ENCODE measurements at places on chromosomes 4 and X.

- DNase-seq = no peak
Observed at GRCh38 chr4:149292425-149293007, 523.1 kb downstream of the IQCM start.

GRCh38 chr4:20883231-20883630, 183.0 kb downstream of the PACRGL start:
- no peak for DNase-seq

DNA sequence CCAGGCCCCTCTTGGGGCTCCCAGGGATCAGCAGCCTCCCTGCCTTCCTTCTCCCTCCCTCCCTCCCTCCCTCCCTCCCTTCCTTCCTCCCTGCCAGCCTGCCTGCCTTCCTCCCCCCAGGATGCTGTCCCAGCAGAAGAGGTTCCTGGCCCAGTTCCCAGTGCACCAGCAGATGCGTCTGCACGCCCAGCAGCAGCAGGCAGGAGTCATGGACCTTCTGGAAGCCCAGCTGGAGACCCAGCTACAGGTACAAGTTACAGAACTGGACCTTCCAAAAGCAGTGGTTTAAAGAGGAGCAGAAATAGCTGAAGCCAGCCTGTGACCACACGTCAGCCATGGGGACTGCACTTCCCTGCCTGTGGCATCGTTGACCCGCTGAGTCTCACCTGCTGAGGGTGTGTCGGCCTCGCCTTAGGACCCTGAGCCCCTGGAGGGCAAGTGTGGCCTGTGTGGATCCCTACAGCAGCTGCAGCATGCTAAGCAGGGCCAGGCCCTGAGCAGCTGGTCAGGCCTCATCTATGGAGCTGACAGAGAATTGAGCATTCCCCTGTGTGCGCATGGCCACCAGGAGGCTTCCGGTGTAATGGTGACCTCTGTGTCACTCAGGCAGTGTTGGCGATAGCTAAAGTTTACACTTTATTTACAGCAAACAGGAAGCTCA, 84.7 kb downstream of the CRMP1 start:
- no peak for DNase-seq

- no peak for DNase-seq
Observed at GRCh38 chr4:188198982-188199792, 59.9 kb downstream of the TRIML1 start.

DNA sequence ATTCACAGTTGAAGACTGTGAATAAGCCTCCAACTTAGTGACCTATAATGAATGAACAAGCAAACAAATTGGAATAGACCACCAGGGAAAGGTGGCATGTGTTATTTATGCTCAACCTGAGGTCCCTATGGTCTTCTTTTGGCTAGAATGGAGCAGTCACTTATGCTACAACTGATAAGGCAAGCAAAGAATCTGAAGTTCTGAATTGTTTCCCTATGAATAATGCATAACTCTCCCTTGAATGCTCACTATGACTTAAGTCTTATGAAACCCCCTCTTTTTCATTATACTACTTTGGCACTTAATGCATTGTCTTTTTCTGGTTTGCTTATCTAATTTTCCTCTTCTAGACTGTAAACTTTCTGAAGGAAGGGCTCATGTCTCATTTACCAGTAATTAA, 2.6 kb downstream of the GIMD1 start:
- no peak for DNase-seq

- DNase-seq = no peak
Observed at GRCh38 chr4:107115185-107115847, 79.2 kb upstream of the DKK2 start.

- DNase-seq = no peak
Observed at GRCh38 chr4:160375772-160376452, 1273.0 kb downstream of the RAPGEF2 start.

- no peak for DNase-seq
Observed at GRCh38 chr4:3469386-3470243, 6.5 kb downstream of the DOK7 start.

DNA sequence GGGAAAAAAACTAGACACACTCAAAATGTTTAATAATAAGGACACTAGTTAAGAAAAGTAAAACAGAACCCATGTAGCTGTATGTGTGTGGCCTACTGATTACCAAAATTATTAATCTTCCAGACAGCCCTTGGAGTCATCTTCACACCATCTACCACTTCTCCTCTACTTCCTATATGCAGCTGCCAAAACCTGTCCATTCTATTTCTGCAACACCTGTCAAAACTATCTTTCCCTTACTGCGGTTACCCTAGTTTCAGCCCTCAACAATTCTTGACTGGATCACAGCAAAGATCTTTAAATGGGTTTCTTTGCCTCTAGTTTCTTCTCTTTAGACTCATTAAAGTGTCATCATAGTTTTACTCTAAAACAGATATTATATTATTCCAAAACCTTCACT, 72.6 kb downstream of the GPR82 start:
- DNase-seq = no peak

- no peak for DNase-seq
Observed at GRCh38 chrX:47566841-47567240, 5.8 kb downstream of the ARAF start.

- DNase-seq = no peak
Observed at GRCh38 chr4:23337292-23337691, 552.6 kb downstream of the PPARGC1A start.

GRCh38 chrX:39766855-39767254, 330.9 kb downstream of the BCOR start:
- DNase-seq = no peak

GRCh38 chr4:11415409-11416070, 13.2 kb downstream of the HS3ST1 start:
- DNase-seq = no peak

GRCh38 chr4:27463816-27464215, 603.2 kb downstream of the STIM2 start:
- peak; percentile 77 for DNase-seq

GRCh38 chr4:109169170-109169569, 133.3 kb downstream of the COL25A1 start:
- DNase-seq = no peak

DNA sequence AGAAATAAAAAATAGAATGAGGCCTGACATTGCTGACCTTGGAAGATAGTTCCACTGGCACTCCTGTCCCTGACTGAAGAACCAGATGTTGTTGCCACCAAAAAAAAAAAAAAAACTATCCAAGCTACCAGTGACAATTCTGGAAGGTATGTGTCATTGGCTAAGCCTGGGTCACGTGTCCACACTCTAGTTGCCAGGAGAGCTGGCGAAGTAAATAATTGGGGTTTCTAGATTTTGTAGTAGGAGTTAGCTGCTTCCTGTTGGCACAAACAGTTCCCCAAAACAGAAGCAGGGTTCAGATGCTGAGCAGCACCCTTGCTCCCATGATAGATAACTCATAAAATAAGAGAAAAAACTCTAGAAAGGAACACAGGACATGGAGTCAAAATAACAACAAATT, 20.5 kb downstream of the MND1 start:
- DNase-seq = no peak

- peak; percentile 42 for DNase-seq
Observed at GRCh38 chrX:3159995-3160720, 118.9 kb downstream of the ARSF start.

DNA sequence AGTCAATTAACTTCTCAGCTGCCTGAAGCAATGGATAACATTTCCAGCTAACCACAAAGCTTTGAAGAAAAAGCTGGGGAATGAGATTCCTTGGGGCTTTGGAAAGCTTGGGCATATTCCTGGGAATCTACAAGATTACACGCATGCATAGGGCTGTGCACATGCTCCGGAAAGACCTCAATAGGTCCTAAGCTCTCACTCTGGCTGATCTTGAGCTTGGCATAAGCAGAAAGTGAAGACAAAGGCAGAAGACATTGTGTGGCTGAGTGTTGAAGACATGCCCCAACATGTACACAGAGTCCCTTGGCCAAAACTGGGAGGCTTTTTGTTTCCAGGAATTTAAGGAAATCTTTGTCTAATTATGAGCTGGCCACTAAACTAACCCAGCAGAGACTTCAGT, 31.2 kb downstream of the ATG4A start:
- peak; percentile 63 for DNase-seq

DNA sequence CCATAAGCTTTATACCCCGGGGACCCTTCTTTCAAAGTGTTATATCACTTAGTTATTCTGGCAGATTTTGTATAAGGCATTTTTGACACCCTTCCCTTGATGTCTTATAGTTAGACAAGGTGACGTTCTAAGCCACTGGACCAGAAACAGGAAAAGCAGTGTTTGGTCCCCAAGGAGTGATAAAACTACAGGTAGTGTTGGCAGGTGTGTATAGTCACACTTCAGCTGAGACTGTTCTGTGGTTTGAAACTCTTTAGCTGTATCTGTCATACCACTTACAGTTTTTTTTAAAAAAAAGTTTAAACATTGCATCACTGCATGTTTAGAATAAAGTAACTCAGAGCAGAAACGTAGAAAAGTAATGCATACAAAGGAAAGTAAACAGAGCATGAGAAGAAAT, 48.5 kb downstream of the TLL1 start:
- DNase-seq = no peak

DNA sequence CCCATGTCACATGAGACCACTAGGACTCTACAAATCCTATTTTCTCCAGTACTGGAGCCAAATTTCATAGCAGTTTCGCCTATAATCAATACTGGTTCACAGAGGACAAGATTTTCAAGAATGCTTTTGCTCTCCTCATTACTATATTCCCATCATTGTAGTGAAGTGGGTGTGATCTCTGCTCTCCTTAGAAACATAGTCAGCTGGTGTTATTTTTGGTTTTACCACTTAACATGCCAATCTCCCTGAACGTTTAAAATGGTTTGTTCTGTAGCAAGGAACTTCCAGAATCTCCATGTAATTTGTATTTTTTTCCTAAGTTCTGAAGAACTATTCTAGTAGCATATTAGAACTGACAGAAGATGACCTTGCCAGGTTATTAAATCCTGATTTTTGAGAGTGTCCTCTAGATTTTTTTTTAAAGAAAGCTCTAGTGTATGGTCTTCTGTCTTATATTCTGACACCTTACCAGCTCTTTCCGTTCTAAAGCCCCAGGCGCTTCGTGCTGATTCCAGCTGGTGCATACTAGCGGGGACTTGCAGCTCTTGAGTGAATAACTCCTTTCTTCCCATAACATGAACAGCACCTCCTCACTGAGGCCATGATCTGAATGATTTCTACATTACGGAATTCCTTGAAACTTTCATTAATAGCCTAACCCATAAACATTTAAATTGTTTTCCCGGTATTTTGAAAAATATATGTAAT, 1372.9 kb downstream of the TECRL start:
- peak; percentile 59 for DNase-seq

GRCh38 chr4:98935633-98936032, 6.7 kb upstream of the EIF4E start:
- DNase-seq = no peak

DNA sequence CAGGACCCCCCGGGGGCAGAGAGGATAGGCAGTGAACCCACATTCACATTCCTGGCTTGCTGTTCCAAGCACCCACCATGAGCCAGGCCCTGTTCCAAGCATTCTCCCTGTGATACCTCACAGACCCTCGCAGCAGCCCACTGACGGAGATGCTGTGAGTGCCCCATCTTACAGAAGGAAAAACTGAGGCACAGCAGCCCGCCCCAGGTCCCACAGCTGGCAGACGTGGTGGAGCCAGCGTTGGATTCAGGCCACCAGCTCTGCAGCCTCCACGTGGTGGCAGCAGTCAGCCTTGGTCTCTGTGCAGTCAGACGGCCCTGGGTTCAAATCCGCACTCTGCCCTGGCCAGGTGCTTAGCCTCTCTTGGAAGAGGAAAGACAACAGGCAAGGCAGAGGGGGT, 16.8 kb downstream of the MAN2B2 start:
- no peak for DNase-seq

GRCh38 chrX:31112226-31112999, 40.6 kb upstream of the FTHL17 start:
- no peak for DNase-seq

- DNase-seq = no peak
Observed at GRCh38 chrX:53294024-53294648, 12.8 kb upstream of the IQSEC2 start.

DNA sequence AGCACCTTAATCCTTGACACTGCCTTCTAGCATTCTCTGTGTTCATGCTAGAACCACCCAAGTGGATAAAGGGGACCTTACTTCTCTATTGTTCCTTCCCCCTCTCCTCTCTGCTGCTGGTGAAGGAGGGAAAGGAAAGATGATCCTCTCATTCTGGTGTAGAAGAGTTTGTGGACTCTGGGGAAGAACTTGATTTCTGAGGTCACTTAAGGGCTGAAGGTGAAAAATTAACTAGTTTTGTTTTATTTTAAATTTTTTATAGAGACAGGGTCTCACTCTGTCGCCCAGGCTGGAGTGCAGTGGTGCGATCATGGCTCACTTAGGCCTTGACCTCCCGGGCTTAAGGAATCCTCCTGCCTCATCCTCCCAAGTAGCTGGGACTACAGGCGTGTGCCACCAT, 29.8 kb downstream of the SMS start:
- no peak for DNase-seq

DNA sequence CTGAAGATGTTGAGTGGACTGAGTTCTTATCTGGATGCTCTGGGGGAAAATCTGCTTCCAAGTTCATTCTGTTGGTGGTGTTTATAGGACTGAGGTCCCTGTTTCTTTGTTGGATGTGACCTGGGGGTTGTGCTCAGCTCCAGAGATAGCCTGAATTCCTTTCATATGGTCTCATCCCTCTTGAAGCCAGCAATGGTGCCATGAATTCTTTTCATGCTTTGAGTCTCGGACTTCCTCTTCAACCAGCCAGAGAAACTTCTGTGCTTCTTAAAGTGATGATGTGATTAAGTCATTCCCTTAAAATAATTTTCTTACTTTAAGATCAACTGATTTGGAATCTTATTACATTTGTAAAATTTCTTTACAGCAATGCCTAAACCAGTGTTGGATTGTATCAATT, 233.8 kb upstream of the UGT8 start:
- peak; percentile 89 for DNase-seq

DNA sequence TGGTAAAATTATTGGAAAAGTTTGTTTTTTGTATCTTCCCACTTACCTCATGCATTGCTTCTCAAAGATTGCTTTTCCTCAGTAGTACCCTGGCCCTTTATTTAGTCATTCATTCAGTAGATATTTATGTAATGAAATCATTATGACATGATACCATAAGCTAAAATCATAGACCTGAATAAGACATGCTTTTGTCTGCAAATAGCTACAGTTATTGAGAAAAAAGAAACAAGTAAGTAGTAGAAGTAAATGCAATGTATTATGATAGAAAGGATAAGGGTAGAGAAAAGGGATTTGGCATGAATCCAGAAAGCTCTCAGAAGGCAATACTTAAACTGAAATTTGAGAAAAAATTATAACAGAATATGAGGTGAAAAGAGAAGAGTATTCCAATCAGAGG, 352.5 kb downstream of the GPM6A start:
- DNase-seq = no peak

- no peak for DNase-seq
Observed at GRCh38 chr4:107220976-107221375, 184.9 kb upstream of the DKK2 start.
